ENCODE measurements at places on chromosomes 16 and 17.

GRCh38 chr16:49127103-49127502 lies 154.5 kb downstream of the CBLN1 start:
- DNase-seq, result no peak

- DNase-seq, result no peak
Observed at GRCh38 chr16:70437017-70437581, 1.8 kb downstream of the ST3GAL2 start.

- DNase-seq, result no peak
Observed at GRCh38 chr17:14752011-14752410, 451.1 kb downstream of the HS3ST3B1 start.

GRCh38 chr16:23500212-23500861 lies 10.0 kb downstream of the GGA2 start:
- no peak for DNase-seq

DNA sequence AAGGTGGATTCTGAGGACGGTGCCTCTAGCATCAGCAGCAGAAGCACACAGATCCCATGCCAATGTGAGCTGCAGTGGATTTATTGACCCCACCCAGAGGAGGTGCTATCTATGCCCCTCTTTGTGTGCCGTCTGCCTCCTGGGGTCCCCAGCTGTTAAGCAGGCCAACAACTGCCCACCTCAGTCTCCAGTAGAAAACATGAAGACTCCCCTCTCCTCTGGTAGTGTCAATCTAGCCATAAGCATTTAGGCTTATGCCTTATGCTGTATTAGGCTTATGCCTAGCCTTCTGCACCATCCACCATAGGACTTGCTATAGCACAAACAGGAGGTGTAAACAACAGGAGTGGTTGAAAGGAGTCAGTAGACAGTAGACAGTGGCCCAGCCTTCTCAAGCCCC lies 417.9 kb upstream of the C16orf82 start:
- DNase-seq, result no peak

GRCh38 chr16:84449156-84450140 lies 55.0 kb downstream of the MEAK7 start:
- no peak for DNase-seq

DNA sequence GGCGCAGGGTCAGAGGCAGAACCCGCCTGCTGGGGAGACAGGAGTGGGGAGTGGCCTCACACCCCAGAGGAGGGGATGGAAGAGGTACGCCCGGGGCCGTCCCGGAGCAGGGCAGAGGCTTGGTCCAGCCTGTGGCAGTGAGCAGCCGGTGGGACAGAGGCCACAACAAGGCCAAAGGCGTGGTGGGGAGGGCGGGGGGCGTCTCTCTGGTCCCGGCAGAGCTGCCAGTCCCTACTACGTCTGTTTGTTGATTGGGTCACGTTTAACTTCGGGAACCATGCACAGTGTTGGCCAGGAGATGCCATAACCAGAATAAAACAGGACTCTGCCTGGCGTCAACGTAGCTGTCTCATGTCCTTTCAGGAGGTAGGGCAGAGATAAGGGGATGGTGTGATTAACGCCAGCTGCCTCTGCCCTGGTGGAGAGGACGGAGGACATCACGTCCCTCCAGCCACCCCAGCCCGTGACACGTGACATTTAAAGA lies 192.8 kb downstream of the BANP start:
- DNase-seq, result no peak

- DNase-seq, result no peak
Observed at GRCh38 chr16:57918444-57918843, 52.5 kb downstream of the CNGB1 start.

GRCh38 chr17:5044630-5045029 lies 9.4 kb upstream of the SLC52A1 start:
- DNase-seq, result no peak

- no peak for DNase-seq
Observed at GRCh38 chr17:45220079-45220478, 1.6 kb upstream of the FMNL1 start.

DNA sequence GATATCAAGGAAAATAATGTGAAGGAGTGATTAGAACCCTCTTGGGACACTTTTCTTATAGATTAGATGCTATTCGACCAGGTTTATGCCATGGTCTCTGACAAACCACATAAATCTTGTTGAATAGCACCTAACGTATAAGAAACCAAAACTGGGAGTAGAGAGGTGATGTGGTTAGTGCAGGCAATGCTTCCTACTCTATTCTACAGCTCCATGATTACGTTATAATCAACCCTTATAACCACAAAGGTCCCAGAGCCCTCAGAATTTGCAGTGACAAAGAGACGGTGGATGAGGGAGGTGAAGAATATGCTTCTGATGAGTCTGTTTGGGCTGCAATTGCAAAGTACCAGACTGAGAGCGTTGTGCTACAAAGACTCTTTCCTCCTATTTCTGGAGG lies 78.4 kb downstream of the ARHGAP44 start:
- DNase-seq, result no peak

DNA sequence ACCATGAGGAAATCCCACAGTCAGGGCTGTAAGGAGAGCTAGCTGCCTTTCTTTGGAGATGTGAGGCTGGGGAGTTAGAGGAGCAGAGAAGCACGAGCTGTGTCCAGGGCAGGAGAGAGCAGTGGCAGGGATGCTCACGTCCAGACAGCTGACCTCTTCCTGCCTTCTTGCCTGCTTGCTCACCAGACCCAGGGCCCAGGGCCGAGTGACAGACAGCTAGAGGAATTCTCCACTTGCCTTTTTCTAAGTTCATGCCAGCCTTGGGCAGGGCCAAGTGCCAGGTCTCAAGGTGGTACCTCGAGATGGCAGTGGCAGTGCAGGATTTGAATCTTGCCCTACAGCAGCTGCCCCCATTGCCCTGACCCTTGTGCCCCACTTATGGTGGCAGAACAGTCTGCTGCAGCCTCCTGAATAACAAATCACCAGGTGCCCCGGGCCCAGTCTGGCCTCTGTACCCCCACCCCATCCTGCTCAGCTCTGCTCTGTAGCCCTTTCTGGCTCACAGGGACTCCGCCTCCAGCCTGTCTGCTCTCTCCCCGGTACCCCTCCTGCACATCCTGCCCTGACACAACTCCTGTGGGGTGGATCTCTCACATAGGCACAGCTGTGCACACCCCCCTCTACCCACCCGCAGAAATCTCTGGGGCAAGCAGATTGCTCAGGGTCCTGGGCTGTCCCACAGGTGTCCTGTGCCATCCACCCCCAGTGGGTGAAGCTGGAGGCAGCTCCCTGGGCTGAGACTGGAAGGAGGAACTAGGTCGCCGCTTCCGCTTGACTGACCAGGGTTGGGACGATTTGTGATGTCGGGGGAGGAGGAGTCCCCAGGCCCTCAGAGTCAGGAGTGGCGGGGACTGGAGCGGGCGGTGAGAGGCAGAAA lies 25.9 kb downstream of the GRIN2C start:
- no peak for DNase-seq

- no peak for DNase-seq
Observed at GRCh38 chr17:77602062-77602746, 356.3 kb upstream of the TNRC6C start.

DNA sequence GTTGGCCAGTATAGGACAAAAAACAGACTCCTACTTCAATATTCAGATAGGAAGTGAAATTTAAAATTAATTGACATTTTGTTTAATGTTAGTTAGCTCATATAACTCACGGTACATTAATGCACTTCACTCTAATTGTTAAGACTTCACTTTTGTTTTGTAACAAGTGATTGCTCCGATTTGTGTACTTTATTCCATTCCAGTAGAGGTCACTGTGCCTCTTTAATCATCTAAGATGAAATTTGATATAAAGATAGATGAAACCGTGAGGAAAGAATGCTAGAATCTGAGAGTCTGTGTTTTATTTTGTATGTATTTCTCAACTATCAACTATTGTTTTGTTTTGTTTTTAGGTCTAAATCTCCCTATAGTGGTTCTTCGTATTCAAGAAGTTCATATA lies 29.0 kb downstream of the RBBP6 start:
- no peak for DNase-seq

GRCh38 chr17:80961541-80962330 lies 29.9 kb upstream of the CHMP6 start:
- no peak for DNase-seq

DNA sequence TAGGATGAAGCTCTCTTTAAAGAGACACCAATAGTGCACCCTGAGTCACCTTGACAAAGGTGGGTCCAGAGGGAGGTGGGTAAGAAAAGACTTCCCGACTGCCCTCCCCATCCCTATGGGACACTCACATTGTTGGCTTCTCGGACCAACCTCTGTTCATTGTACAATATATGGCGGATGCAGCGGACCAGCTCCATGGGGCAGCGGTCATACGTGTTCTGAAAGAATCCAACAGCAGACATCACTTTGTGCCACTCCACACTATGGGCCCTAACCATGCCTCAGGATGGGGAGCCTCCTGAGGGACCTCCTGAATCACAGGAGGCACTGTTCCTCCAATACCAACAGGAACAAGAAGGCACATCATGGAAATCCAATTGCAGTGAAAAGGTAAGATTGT lies 30.4 kb upstream of the GHDC start:
- no peak for DNase-seq

GRCh38 chr16:280552-280951 lies at the start of gene ARHGDIG:
Gene ARHGDIG, plus strand, starts transcription at chr16:280591. Its CDS starts 90 bp downstream, at chr16:280681.
- no peak for DNase-seq

GRCh38 chr17:50779747-50780353 lies 12.5 kb upstream of the ANKRD40CL start:
- peak; percentile 37 for DNase-seq

- DNase-seq, result no peak
Observed at GRCh38 chr17:59832883-59833379, 59.8 kb downstream of the TUBD1 start.

- DNase-seq, result peak; percentile 22
Observed at GRCh38 chr16:4060009-4060408, 56.2 kb downstream of the ADCY9 start.

- no peak for DNase-seq
Observed at GRCh38 chr17:75810216-75810615, 25.6 kb downstream of the UNK start.

DNA sequence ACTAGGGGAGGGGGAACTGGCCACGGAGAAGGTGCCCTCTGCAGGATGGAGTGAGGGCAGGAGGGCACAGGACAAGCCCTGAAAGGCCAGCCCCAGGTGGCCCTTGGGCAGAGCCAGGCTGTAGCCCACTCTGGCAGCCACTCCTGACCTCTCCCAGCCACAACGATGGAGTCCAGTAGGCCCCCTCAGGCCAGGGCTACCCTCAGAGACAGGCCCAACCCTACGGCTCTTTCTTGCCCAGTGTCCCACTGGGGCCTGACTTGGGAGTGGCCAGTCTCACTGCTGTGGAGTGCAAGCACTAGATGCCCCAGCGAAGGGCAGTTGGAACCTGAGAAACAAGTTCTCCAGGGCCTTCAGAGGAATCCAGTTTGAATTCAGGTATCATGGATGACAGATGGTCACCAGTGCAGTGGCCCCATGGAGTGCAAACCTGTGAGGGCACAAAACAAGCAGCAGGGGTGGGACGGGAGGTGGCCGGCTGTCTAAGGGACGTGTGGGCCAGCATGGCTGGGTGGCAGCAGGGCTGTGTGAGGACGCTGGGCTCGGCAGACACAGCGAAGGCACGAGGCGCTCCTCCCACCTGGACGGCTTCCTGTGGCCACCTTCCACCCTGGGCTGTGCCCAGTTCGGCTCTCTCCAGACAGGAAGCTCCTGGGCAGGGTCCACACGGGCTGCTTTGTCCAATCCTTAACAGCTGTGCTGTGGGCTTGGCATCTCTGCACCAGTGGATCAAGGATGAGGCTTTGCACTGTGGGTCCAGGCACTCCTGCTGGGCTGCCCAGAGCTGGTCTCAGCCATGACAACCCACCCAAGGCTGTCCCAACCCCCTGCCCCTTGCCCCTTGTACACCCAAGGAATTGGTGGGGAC lies 72.1 kb downstream of the AMFR start:
- DNase-seq, result no peak

Data from central memory CD8-positive, alpha-beta T cell (primary cell).